ENCODE measurements at places on chromosomes 6 and 20.

DNA sequence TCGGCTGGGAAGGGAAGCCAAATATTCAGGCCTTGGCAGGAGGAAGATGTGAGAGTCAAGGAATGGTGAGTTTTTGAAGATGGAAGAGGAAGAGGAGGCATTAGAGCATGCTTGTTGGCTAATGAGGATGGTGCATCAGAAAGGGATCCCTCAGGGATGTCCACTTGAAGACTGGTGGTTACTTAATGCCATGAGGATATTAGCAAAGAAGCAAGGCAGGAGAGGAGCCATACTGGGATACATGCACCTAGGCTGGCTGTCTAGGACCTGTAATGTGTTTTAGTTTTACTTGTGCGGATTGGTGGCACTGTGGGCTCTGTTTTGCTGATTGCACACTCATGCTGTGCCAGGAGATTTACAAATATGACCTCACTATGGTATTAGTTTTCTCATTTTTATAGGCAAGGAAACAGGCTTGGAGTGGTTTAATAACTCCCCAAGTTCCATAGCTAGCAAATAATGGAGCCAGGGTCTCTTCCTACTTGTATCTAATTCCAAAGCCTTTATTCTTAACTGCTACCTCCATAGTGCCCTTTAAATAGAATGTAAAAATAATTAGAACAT is 37.8 kb downstream of the NCOA7 start:
- no peak for DNase-seq

GRCh38 chr6:57173056-57173885 is 1.1 kb downstream of the BAG2 start:
- DNase-seq, result peak; percentile 56

DNA sequence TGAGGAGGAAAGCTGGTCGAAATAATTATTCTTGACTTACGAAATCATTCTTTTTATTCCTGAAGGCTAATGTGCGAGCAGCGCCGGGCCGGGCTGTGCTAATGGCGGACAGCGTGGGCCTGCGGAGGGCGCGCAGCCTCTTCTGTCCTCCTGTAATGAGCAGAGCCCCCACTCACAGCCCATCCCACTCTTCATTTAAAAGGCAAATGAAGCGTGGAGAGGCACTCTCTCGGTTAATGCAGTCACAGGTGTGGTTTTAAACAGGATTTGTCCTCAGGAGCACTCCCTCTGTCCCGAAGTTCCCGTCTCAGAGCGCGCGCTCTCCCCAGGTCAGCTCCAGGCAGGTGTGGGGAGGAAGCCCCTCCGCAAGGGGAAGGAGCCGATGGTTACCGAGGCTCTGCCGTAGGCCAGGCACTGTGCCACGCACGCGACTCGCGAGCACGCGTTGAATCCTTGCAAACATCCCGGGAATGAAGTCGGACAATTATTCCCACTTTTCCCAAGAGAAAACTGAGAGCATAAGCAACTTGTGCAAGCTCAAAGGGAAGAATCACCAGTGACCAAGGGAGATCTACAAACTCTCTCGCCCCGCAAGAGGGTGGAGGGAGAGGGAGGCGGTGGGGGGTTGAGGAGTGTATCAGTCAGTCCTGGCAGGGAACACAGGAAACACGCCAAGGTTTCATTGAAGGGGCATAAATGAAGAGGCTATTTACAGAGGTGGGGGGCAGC is 35.5 kb upstream of the ZFAND3 start:
- no peak for DNase-seq

GRCh38 chr6:156807028-156807427 is 29.9 kb downstream of the ARID1B start:
- DNase-seq, result peak; percentile 88

All from HL-60 (cell line).